Stimulated activated CD8-positive, alpha-beta memory T cell treated with anti-CD3 and anti-CD28 coated beads, Interleukin-2, amount 100 ng/mL, for 1 hour (primary cell): ENCODE measurements at places on chromosomes 5 and 9.

DNA sequence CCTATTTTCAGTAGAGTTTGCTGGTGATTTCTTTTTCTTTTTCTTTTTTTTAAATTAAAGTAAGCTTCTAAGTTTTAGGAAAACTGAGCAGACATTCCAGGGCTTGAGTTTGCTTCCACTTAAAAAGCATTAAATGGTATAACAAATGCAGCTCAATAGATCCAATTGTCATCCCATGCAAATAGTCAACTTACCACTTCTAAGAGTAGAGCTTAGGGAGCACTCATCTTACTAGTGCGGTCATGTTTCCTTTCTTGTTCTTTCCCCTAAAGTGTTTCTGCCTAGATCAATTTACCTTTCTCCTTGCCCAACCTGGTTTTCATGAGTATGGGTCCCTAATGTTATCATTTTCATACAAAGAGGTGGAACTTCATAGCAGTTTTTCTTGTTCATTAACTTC is 13.0 kb upstream of the CEP120 start:
- DNase-seq = no peak

DNA sequence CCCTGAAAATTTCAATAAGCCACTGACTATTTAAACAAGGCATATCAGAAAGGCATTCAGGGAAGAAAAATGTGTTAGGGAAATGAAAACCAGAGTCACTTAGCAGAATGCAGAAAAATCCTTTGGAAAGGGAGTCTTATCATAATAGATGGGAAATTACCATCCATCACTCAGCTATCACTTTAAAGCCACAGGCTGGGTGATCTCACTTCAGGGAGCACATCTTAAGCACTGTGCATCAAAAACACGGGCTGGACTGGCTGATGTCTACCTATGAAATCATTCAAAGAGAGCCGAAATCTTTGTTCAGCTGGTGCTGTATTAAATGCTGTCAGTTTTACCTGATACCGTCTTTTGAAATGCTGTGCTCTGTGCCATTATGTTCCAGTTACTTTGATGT is 73.5 kb downstream of the C9orf57 start:
- DNase-seq = no peak

GRCh38 chr5:170740551-170741205 is 42.8 kb upstream of the GABRP start:
- no peak for DNase-seq

DNA sequence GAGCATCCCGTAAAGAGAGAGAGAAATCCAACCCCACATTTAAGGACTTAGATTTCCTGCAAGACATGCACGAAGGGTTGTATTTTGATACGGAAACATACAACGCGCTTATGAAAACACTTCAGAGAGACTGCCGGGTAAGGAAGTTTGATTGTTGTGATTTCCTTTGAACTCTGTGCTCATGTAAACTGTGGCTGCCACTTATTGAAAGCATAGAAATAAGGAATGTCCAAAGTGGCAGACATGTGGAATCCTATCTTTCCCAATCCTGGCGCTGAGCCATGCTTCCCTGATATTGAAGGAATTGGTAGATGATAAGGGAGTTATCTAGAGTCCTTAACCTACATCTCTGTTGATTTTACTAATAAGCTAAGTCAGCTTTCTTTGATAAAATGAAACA is 119.4 kb downstream of the PRKACG start:
- no peak for DNase-seq

DNA sequence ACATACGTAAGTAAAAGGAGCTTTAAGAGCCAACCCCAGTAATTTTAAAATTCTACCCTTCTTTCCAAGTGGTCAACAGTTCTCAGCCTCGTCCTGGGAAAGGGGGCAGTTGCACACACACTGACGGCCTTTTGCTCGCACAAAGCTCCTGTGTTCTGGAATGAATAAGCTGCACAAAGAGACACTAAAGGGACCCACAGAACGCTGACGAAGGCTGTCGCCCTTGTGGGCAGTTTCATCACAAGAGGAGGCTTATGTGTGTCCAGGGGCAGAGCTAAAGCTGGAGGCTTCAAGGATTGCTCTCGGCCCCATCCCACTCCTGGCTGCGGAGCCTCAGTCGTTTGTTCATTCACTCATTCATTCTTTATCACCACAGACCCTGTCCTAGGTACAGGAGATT is 67.0 kb upstream of the NEK6 start:
- DNase-seq = no peak

- no peak for DNase-seq
These were observed 601.7 kb downstream of the PRELID2 start for GRCh38 chr5:145233461-145233860.

GRCh38 chr5:143073766-143074165 is 303.6 kb downstream of the ARHGAP26 start:
- DNase-seq = no peak

DNA sequence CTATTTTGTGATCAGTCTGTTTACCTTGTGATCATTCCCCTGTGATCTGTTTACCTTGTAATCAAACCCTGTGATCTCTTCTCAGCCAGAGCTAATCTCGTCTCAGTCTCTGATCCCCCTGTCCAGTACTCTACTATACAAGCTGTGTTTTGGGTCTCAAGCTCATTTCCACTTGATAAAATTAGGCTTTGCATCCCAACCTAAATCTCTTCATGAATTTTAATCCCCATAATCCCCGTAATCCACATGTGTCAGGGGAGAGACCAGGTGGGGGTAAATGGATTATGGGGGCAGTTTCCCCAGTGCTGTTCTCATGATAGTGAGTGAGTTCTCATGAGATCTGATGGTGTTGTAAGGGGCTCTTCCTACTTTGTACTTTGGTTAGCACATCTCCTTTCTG is 157.2 kb downstream of the PRR16 start:
- DNase-seq = no peak

DNA sequence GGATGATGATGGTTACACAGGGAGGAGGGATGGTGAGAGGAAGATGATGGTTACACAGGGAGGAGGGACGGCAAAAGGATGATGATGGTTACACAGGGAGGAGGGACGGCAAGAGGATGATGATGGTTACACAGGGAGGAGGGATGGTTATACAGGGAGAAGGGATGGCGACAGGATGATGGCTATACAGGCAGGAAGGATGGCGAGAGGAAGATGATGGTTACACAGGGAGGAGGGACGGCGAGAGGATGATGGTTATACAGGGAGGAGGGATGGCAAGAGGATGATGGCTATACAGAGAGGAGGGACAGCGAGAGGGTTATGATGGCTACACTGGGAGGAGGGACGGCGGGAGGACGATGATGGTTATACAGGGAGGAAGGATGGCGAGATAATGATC is 64.1 kb upstream of the FCN1 start:
- no peak for DNase-seq

- no peak for DNase-seq
These were observed 312.3 kb downstream of the EDIL3 start for GRCh38 chr5:84072339-84072738.

DNA sequence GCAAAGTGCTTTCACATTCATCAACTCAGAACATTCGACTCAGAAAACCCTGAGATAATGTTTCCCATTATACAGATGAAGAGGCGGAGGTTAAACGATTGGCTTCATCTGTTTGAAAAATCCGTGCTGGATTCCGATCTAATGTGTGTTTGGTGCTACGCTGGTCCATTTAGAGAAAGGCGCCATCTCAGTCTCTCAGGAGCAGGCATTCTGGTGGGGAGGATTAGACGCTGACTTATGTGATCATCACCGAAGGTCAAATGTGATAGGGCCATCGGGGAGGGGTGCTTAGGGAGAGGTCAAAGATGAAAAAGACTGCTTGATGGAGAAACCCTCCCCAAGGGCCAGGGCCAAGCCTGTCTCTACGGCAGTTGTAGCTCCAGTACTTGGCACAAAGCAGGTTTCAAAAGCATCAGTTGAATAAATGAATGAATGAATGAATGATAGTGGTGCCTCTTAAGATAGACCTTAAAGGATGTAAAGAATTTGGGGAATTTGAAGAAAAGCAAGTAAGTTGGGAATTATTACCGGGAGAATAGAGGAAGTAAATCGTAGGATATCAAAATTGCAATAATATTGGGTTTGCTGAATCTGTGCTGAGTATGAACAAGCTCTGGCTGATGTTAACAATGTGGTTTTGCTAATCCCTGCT is 160.6 kb upstream of the SHB start:
- no peak for DNase-seq

DNA sequence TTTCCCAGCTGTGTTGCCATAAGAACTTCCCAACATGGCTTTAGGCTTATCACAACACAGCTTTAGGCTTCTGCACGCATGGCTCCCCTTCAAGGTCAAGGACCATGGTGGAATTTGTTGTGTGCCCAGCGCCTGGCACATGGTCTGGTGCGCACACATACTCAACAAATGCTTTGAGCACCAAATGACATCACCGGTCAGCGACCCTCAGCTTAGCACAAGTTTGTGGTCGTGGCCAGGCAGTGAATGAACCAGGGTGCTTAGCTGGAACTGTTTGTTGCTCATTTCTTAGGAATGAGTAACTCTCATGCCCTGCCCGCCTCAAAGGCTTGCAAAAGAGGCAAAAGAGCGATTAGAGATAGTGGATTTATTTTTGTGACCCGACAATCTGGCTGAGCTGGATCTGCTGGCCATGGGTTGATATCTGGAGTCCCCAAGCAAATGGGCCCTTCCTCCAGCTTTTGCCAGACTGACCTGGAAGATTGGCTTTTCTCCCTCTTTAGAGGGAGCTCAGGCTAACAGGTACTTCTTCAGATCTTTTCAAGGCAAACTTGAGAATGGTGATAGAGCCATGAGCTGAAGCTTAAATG is 58.9 kb downstream of the DAP start:
- no peak for DNase-seq

DNA sequence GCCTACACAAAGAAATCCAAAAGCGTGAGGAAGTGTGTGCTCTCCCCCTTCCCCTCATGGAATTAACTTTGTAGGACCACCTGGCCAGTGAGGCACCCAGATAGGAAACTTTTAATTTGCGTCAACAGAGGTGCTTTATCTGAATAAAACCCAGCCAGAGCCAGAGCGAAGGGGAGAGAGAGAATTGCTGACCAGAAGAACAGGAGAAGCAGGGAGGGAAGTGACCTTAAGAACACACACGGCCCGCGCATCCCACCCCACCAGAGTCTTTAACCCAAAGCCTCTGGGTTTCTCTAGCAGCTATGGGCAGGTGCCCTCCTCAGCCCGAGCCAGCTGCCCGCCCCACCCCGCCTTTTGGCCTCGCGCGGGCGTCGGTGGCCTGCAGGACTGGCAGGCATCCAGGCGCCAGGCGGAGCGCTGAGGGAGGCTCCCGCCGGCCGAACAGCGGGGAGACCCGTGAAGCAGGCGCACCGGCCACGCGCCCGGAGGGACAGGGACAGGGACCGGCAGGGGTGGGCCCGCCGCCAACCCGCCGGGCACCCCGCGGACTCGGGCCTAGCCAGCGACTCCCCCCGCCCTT is 580 bp downstream of the ERAP1 start:
- DNase-seq = no peak

- no peak for DNase-seq
These were observed 209.5 kb downstream of the FANCC start for GRCh38 chr9:95107976-95108375.

DNA sequence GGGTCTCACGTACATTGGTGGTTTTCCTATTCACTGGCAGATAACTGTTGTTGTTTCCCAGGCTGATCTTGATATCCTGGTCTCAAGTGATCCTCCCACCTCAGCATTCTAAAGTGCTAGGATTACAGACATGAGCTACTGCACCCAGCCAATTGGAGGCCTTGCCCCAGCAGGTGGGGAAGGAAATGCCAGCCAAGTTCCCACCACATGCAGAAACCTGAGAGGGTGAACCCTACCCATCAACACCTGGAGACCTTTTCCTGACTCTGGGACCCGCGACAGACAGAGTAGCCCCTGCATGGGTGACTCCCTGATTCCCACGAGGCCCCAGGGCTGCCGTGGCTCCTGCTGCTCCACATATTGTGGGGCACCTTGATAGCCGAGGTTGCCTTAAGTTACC is 107.7 kb downstream of the GDA start:
- no peak for DNase-seq

- no peak for DNase-seq
These were observed 114.9 kb downstream of the RASGRF2 start for GRCh38 chr5:81075041-81075440.

DNA sequence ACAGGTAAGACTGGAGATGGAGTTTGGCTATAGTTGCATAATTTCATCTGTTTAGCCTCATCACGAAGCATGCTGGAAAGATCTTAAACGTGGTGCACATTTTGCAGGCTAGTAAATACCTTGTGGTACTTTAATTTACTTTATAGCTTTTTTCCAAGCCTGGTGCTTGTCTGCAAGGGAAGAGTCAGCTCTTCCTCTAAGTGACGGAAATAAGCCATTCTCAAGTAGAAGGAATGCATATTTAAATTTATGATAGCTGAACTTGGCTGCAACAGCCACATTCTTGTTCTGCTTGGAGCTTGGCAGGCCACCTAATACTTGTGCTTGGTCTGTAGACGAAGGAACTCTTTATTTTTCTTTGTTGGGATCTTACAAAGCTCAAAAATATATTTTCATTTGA is 188.0 kb upstream of the PIK3R1 start:
- DNase-seq = no peak

- no peak for DNase-seq
These were observed 66.6 kb downstream of the C9orf152 start for GRCh38 chr9:110141227-110141793.

DNA sequence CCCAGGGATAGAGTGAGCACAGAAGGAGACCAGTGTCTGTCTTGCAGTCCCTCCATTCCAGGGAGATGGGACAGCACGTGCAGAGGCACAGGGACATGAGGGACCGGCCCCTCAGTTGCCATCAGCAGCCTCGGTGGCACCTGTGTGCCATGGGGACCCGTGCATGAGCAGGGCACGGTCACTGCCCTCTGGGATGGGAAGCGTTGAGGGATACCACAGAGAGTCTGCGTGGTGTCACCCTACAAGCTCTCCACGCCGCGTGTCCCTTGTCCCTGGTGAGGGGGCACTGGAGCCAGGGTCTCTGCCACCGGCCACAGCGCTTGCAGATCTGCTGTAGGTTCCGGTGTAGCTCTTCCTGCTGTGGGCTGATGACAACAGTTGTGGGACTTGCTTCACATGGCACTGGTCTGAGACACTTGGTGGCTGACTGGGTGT is 108.1 kb downstream of the CACNA1B start:
- DNase-seq = no peak

DNA sequence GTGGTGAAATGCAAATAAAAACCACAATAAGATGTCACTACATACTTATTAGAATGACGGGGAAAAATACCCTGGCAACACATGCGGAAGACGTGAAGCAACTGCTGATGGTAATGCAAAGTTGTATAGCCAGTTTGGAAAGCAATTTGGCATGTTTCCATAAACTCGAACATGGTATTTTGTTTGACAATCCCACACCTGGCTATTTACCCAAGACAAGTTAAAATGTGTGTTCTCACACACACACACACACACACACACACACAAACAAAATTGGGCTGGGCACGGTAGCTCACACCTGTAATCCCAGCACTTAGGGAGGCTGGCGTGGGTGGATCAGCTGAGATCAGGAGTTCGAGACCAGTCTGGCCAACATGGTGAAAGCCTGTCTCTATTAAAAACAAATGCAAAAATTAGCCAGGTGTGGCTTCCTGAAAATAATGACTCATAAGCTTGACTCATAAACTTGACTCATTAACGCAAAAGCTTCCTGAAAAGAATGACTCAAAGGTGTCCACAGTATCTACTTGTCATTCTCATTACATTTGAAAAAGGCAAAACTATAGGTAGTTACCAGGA is 456.5 kb downstream of the CDH18 start:
- no peak for DNase-seq

- DNase-seq = no peak
These were observed 617 bp upstream of the FPGS start for GRCh38 chr9:127801955-127802575.

GRCh38 chr5:139897342-139897741 is 101.7 kb downstream of the PSD2 start:
- DNase-seq = no peak
